C1 segment of cervical spinal cord (tissue), 14 donors: ENCODE measurements at places on chromosomes 11 and 22.

DNA sequence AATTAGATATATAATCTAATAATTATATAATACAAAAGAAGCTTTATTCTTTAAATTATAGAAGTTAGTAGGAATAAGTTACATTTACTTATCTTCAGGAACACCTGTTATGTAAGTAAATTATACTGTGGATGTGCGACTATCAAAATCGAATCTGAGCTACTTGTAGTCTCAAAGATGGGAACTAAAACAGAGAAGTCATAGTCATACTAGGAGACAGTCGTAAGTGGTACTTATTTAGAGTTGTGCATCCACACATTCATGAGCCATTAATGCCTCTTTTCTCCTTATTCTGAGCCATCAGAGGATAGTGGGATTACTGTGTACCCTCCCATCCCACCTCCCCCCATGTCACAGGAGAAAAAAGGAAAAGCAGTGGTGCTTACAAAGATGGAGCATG lies 114.4 kb downstream of the CADM1 start:
- no peak for DNase-seq

- DNase-seq: no peak
These were observed 3.8 kb downstream of the CYB5R3 start for GRCh38 chr22:42645341-42645937.

DNA sequence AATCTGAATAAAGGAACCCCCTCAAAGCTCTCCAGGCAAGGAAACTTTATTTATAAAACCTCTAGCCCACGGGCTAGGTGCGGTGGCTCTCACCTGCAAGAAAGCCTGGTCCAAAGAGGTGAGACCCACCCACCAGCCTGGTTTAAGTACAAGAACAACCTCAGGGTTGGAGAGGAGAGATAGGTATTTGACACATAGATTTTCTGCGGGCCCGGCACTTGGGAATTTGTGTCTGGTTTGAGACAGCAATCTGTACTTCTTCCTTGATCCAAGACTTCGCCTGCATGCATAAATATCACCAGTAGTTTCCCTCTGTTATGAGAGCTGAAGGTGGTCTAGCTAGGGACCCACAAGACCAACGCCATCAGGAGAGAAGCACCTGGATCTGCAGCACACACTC lies 73.2 kb upstream of the CAPRIN1 start:
- DNase-seq: no peak

- no peak for DNase-seq
These were observed 4.9 kb downstream of the MUC5AC start for GRCh38 chr11:1162491-1163311.

GRCh38 chr11:117761993-117762392 lies 35.0 kb downstream of the DSCAML1 start:
- no peak for DNase-seq

DNA sequence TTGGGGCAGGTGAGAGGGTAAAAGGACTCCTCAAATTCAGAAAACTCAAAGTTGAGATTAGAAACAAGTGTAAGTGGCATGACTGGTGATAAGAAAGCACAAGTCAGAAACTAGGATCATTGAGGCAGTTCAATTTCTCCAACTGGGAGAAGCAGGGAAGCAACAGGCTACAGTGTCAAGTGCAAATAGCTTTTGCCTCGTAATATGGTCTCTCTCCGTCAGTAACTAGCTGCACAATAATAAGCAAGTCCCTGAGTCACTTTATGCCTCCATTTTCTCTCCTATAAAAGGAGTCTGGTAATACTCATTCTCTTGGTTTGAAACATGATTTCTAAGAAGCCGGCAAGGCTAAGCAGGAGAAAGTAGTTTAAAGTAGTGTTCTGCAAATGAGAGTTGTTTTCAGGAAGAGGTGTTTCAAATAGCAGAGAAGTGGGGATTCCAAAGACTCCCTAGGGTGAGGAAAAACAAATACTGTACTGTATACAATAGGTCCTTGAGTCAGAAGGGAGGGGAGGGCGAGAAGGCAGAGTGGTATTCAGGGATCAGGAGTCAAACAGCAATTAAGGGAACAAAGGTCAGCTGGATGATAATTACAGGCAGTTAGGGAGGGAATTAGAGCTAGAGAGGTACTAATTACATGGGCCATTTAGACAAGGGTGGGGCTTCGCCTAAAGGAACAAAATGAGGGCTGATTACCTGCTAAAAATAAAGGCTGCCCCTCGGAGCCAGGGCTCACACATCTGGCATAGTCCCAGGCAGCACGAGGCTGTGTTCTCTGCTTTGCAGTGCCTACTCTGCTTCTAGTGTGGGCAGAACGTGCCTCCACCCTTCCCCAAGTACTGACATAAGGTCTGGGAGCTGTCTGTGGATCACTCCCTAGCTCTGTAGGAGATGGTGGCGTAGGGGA lies 96.0 kb upstream of the BDNF start:
- DNase-seq: no peak

- no peak for DNase-seq
These were observed 10.7 kb downstream of the TOP3B start for GRCh38 chr22:21971858-21972275.
